ENCODE measurements at places on chromosomes 2 and 18.

GRCh38 chr2:177241711-177242120 lies 22.8 kb downstream of the NFE2L2 start:
- DNase-seq: no peak

- no peak for DNase-seq
Observed at GRCh38 chr18:48993586-48993985, 42.8 kb upstream of the SMAD7 start.

- no peak for DNase-seq
Observed at GRCh38 chr2:45459860-45460259, 151.2 kb downstream of the SRBD1 start.

DNA sequence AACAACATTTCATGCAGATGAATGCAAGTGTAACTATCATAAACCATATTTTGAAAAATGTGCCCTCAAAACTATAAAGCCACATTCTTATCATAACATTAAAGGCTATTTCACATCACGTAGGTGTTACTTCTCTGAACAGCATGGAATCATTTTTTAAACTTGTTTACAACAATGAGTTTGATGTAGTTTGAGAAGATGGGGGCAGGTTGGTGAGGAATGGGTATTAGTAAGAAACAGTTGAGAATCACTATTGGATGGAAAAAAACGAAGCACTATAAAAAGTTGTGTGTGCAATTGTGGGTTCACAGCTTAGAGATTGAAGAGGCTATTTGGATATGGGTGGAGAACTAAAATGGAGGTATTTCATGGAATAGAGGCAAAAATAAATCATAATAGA lies 569.1 kb downstream of the ARHGAP15 start:
- DNase-seq: no peak

DNA sequence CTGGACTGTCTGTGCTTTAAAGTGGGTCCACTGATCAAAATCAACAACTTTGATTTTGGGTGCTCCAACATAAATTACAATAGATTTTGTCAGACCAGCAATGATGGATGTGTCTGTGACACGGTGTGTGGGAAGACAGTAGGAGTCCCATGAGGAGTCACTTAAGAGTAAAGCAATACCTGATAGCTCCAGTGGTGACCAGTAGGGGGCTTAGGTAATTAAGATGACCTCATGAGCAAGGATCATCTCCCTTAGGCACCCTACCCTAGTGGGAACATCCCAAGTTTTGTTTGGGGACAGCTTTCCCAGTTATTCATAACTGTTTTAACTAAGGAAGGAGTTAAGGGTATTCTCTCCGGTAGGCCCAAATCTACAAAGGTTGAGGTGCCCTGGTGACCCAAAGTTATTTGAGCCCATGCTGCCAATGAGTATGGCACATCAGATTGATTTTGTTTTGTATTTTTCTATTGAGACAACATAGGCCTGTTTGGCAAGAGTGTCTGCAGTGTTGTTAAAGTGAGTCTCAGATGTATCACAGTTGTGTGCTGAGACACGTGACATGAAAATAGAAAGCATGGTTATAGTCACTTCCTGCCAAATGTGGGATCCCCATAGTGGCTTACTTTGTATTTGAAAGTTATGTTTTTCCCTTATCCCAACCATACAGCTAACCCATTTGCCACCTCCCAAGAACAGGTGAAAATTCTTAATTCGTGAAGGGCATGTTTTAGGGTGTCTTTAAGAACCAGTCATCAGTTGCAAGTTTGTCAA lies 1337.6 kb upstream of the SLC39A10 start:
- DNase-seq: no peak

- DNase-seq: no peak
Observed at GRCh38 chr2:171564463-171564862, 42.2 kb downstream of the CYBRD1 start.

- no peak for DNase-seq
Observed at GRCh38 chr2:14533131-14533757, 99.3 kb upstream of the LRATD1 start.

DNA sequence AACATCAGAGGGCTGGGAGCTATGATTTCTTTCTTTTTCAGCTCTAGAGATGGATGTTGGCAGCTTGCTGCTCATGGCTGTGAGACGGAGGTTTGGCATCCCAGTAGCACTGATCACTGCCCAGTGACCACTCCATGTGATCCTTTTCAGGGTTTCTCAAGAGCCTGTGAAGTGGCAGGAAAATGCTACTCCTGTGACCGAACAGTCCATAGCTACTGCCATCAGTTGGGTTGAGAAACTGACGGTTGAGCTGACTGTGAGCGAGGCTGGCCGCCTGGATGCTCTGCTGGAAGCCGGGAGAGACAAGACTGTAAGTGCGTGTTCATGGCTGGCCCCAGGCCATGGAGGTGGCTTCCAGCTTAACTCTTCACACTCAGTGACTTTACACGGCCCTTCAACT lies 34.2 kb downstream of the VWA3B start:
- no peak for DNase-seq

GRCh38 chr18:49849331-49850217 lies 36.2 kb upstream of the ACAA2 start:
- DNase-seq: peak; percentile 86

- DNase-seq: no peak
Observed at GRCh38 chr2:203871371-203871983, 3.9 kb downstream of the CTLA4 start.

DNA sequence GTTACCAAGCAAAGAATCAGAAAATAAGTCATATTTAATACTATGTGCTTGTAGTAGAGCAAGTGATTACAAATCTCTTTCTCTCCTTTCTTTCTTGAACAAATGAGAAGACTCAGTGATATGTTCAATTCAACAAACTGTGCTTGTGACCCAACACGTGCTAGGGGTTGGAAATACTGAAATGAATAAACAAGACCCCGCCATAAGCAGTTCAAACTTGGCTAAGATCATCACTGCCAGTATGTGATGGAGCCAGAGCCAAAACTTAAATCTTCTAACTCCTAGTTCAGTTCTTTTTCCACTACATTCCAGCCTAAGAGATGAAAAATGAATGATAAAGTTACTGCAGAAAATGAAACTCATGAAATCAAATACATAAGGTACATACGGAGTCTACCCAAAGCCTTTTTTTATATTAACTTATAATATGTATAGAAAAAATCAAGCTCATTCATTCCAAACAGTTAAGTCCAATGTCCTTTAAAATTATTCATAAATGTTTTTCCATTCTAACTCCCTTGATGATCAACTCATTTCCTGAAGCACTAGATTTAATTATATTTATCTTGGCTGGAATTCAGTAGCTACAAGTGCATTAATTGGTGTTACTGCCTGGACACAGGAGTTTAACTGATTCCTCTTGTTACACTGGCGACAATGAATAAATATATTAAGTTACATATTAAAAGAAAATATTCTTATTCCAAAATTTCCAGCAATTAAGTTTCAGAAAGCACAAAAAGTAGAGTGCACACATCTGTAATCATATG lies 36.0 kb downstream of the GALNT3 start:
- DNase-seq: no peak

DNA sequence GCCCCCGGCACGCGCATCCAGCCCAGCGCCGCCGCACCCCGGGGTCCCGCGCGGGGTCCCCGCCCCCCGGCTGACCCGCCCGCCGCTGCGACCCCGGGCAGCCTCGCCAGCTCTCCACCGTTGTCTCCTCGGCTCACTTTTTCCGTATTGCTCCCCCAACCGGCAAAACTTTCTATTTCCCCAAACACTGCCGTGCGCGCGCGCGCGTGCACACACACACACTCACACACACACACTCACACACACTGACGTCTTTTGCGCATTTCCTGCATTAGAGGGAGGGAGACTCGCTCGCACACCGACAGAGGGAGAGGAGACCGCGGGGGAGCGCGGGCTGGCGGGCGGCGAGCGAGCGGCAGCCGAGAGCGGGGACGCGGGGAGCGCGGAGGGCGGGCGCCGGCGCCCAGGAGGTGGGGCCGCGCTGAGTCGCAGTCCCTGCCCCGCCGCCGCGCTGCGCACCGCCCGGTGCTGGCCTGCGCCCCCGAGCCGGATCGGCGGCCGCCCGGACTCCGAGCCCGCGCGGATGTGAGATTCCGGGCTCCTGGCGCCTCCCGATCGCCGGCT lies 542 bp upstream of the PRKCE start:
- DNase-seq: peak; percentile 57

DNA sequence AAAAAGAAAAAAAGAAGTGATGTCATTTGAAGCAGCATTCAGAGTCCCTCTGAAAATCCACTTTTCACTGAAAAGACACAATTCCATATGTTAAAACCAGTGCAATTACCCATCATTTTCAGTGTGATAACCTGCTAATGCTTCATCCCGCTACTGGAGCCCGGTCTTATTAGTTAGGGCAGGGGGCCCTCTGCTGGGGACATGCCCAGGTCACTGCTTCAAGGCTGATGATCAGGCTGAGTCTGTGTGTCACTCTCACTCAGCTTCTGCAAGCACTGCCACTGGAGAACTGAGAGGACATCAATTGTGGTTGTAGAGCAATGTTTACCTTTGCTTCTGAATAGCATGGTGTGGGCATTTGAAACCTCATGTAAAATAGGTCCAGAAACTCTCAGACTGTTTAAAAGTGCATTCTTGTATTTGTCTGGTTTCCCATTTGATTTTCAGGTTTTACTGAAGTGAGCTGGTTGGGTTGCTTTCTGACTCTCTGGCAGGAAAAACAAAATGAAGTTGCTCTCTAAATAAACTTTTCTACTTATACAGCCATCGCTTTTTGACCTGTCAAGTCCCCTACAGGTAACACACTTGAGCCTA lies 49.2 kb upstream of the NXPH2 start:
- DNase-seq: no peak

DNA sequence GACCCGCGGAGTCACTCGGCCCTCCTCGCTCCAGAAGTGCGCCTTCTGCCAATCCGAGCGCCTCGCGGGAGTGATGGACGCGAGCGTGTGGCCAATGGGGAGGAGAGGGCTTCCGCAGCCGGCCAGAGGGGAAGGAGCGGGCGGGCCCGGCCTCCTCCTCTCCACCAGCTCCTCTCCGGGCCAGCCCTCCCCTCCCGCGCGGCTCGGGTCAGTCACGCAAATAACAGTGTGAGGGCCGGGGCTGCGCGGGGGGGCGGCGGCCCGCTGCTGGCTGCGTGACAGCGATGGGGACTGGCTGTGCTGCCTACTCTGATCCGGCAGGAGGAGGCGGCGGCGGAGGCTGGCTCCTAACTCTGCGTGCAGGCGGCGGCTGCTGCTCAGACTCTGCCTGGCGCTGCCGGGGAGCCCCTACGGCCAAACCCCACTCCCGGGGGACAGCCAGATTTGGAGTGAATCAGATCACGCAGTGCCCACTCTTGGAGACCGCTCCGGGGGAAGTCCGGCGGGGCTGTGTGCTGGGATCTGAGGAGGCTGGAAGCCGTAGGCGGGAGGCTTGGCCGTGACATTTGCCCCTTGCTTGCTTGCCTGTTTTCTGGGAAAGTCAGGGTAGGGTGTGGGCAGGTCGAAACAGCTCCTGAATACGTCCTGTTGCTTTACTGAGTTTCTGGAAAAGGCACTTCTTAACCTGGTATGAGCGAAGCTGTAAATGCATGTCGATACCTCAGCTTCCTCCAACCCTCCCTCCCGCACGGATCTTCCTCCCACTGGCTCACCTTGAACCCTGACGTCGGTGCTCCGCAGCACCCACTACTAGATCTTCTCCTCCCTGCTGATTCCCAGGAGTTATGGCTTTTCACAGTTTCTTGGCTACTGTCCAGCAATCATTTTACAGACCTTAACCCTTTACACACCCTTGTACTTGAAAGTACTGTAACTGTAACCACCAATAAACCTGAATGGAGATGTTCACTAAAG lies 97.9 kb upstream of the SERTAD2 start:
- DNase-seq: peak; percentile 31

DNA sequence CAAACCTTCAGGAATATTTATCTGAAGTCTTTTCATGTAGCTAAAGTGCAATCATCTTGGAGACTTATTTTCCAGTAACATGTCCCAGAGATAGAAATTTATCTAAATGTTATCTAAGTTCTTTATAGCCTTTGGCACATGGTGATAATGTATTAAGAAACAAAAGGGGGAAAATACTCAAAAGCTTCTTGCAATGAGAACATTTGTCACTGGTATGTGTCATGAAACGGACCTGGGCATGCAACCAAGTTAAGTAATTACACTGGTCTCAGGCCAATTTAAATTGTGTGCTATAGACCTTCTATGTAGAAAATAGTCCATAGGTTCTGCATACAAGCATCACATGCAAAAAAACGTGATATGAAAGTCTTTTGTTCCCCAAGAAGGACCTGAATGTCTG lies 136.2 kb downstream of the SLC8A1 start:
- DNase-seq: no peak

- no peak for DNase-seq
Observed at GRCh38 chr2:80703532-80703931, 399.0 kb upstream of the LRRTM1 start.

GRCh38 chr2:112607680-112608438 lies 23.4 kb downstream of the CHCHD5 start:
- DNase-seq: no peak

Measured in NCI-H2107 (cell line).